Stimulated activated CD4-positive, alpha-beta T cell treated with anti-CD3 and anti-CD28 coated beads, Interleukin-1b, Interleukin-23, amount 100 ng/mL, for 24 hours (primary cell): ENCODE measurements at places on chromosomes 11 and 22.

- DNase-seq, result peak; percentile 77
Observed at GRCh38 chr11:117817368-117818040, 7.0 kb downstream of the FXYD2 start.

GRCh38 chr11:47599902-47600301, 5.7 kb upstream of the C1QTNF4 start:
- no peak for DNase-seq

GRCh38 chr11:64339754-64340408, at the start of gene CCDC88B:
Gene CCDC88B (plus strand): TSS chr11:64340204. CDS start chr11:64340267, 63 bp downstream.
- DNase-seq, result peak; percentile 67

- DNase-seq, result no peak
Observed at GRCh38 chr11:62665599-62666258, 617 bp downstream of the CSKMT start.

DNA sequence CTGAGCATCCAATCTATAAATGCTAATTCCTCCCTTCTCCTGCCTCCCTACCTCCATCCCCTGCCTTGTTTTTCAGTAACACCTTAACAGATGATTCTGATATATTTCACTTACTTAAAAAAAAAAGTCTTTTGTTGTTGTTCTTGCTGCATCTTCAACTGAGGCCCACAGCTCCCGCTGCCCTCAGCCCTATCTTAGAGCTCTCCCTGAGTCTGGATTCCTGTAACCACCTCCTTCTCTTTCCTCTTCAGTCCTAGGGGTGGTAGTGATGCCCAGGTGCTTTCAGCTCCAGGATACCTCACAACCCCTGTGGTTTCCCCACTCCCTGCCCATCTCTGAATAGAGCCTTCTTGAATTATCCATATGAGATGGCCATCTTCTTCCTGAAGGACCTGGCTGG, 3.7 kb upstream of the KCNE3 start:
- DNase-seq, result no peak

- DNase-seq, result peak; percentile 57
Observed at GRCh38 chr11:48001438-48002021, 21.2 kb downstream of the PTPRJ start.
